ENCODE measurements at places on chromosomes 16 and 17.

- DNase-seq, result no peak
Measured at GRCh38 chr17:7967751-7968150, 34.7 kb upstream of the GUCY2D start.

GRCh38 chr16:46922239-46922638, 38.1 kb downstream of the GPT2 start:
- DNase-seq, result no peak

- DNase-seq, result no peak
Measured at GRCh38 chr17:236641-237405, 55.4 kb upstream of the DOC2B start.

DNA sequence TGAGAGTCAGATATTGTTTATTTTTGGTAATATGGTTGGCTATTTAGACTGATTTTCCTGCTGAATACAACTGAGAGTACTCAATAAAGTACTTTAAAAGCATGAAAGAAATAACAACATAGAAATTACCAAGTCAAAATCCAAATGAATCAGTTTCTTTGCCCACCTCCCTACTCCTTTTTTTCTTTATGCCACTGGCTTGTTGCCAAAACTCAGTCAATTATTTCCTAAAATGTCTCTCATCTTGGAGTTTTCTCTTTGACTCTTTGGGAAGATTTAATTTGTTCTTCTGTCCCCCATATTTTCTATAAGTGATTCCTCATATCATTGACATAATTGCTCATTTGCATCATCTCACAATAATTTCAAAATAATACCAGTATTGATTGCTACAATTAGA, 2.6 kb upstream of the OMG start:
- no peak for DNase-seq
